ENCODE measurements at places on chromosomes 1 and 21.

DNA sequence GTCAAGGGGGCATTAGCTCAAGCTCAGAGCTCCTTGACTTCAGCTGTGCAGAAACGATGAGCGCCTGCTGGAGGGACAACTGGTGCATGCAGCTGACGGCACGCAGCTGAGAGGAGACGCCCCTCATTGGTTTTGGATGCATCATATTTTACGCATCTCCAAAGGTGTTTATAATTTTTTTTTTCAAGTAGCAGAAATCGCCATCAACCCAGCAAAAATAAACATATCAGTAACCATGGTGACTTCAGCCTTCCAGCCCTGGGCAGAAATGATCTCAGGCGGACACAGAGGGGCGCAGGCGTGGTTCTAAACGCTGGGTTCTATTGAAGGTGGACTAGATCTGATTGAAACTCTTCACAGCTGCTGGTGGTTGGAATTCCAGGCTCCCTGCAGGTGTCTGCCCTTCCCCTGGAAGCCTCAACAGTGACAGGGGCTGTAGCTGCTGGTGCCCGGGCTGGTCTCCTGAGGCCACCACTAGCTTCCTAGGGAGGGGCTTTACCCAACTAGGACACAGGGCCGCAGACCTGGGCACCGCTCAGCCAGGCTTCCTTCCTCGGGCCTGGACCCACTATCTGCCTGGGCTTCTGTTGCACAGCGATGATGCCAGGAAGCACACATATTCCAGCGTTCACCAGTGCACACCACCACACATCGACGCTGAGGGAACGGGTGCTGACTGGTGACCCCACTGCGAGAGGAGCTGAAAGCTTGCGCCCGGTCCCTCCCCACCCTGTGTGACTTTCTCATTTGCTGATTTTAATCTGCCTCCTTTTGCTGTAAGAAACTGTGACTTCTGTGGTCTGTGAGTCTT, 63.7 kb upstream of the ABCG1 start:
- no peak for DNase-seq

GRCh38 chr21:24514081-24514733, 1093.1 kb downstream of the MRPL39 start:
- no peak for DNase-seq

DNA sequence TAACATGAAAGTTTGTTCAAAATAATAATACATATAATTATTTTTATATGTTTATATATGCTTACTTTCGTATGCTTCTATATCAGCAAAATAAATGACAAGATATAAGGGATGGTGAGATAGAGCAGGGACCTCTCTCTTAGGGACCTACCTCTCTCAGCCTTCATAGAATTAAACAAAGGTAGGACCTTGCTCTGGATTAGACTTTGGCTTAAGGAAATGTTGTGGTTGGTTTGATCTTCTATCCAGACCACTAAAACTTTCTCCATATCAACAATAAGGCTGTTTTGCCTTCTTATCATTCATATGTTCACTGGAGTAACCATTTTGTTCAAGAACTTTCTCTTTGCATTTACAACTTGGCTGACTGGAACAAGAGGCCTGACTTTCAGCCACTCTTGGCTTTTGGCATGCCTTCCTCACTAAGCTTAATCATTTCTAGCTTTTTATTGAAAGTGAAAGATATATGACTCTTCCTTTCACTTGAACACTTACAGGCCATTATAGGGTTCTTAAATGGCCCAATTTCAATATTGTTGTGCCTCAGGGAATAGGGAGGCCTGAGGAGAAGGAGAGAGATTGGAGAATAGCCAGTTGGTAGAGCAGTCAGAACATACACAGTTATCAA, 14.4 kb downstream of the FRRS1 start:
- DNase-seq = no peak

DNA sequence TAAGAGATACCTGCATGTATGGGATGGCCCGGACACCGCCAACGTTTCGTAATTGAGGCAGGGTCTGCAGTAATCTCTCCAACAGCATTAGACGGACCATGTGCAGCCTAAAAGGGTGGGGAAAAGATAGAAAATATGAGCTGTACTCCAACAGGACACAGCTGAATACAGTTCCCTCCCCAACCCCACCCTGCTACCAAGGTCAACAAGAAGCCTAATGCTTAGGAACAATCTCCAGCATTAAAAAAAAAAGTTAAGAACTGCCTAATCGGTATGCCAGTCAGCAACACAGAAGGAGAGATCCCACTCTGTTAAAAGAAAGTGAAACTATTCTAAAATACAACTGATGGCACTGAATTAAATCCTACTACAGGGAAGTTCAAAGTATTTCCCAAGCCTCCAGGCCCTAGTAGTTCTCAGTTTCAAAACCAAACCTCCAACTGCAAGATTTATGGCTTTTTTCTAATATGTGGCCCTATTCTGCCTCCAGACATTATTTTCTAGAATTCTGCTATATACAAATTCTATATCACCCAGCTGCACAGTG, 81.0 kb downstream of the UBR4 start:
- DNase-seq = no peak

DNA sequence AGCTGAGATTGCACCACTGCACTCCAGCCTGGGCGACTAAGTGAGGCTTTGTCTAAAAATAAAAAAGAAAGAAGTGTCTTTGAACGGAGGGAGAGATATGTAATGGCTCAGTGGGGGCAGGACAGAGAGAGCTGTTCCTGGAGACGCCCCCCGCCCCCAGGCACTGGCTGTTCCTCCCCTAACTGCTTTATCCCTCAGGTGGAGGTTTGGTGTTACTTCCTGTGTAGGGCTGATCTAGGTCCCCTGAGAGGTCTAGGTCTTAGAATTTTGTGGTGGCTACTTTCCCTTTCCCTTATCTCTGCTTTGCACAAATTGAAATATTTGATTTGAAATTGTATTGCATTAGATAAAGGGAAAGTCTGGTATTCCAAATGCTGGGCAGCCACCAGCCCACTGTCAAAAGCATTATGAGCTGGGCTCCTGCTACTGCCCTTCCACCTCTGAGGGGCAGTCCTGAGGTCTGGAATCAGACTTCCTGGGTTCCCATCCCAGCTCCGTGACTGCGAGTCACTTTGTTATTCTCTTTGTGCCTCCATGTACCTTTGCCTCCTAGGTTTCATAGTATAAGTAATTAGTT, 134.8 kb upstream of the KIF26B start:
- DNase-seq = no peak

DNA sequence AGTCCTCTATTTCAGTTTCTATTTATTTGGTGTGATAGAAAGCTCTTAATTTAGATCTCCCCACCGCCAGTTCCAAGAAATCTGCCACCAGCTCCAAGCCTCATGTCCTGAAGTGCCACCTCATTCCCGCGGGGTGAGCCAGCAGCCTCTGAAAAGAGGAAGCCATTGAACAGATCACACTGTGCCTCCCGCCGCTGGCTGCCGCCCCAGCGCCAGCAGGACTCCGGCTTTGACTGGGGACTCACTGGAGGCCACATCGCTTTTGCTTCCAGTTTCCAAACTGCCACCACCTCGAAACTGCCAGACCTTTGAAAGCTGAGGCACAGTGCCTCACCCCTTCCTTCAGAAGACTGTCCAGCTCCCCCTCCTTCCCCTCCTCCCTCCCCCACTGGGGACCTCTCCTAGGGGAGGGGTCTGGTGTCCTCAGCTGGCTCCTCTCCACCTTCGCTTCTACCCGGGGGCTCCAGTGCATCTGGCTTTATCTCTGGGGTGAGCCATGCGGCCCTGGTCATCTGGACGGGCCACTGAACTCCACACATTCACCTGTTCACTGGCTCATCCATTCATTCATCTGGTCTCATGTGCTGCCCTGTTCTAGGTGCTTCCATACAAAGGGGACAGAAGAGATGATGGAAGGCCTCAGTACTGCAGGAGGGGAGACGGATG, 58.9 kb downstream of the VPS26C start:
- DNase-seq = no peak

- DNase-seq = no peak
Measured at GRCh38 chr1:208162903-208163302, 81.3 kb downstream of the PLXNA2 start.

GRCh38 chr1:74333244-74333643, 98.1 kb downstream of the TNNI3K start:
- no peak for DNase-seq

DNA sequence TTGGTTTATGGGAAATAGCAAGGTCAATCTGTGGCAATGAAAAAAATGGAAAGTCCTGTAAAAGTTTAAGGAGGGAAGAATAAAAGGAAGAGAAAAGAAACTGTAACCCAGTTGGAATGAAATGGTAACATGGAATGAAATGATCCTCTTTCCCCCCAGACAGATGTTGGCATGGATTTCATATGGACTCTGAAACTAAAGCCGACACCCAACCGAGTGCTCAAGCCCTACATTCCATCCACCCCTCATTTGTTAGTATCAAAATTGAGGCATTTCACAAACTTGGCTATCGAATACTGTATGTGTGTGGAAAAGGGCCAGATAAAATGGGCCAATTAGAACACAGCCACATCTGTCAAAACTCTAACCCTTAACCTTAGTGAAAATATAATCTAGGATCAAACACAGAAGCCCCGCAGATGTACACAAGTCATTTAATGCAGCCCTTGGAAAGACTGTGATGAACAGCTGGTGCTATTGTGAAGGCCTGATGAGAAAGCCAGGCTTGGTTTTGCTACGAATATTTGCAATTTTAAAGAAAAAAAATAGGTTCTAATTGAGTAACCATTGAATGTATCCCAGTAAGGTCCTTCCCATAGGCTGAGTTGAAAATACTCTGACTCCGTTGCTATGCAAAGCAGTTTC, 72.6 kb upstream of the RGL1 start:
- DNase-seq = no peak

- DNase-seq = no peak
Measured at GRCh38 chr1:232813760-232814159, 8.5 kb downstream of the MAP10 start.

GRCh38 chr1:201445310-201445709, 23.7 kb downstream of the PHLDA3 start:
- no peak for DNase-seq

GRCh38 chr1:241627453-241628259, 12.5 kb downstream of the CHML start:
- peak; percentile 55 for DNase-seq

GRCh38 chr1:112686417-112686816, 12.0 kb downstream of the MOV10 start:
- DNase-seq = no peak

DNA sequence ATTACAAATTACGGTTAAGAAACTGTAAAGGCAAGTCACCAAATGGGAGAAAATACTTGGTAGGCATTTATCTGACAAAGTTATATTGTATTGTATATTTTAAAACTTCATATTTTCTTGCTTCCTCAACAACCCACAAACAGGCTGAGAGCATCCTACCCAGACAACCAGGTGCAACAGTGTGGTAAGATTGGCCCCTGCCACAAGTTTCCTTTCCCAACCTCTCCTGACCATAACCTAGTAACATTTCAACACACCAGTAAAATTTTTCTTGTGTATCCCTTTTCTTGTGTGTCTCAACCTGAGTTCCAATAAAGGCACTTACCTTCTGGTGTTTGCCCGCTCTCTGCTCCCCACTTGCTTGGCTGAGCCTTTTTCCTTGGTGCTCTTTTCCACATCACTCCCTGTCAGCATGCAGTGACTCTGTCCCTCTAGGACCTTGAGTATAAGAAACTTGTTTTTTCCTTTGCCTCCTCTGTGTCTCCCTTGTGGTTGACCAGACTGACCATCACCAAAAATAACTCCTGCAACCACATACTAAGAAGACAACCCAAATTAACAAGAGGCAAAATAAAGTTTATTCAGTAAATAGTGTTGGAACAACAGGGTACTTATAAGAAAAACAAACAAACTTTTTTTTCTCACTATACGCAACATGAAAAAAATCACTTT, 40.9 kb downstream of the FCRL3 start:
- no peak for DNase-seq

- no peak for DNase-seq
Measured at GRCh38 chr21:28949318-28949717, 43.4 kb downstream of the LTN1 start.

DNA sequence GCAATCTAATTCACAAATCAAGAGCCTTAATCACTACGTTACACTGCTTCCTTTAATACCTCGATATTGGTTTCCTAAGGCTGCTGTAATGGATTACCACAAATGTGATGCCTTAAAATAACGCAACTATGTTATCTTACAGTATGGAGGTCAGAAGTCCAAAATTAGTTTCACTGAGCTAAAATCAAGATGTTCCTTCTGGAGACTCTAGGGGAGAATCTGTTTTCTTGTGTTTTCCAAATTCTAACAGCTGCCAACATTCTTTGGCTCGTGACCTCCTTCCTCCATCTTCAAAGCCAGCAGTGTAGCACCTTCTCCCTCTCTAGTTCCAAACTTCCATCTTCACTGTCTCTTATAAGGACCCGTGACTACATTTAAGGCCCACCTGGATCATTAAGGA, 335.0 kb upstream of the NFIA start:
- no peak for DNase-seq

DNA sequence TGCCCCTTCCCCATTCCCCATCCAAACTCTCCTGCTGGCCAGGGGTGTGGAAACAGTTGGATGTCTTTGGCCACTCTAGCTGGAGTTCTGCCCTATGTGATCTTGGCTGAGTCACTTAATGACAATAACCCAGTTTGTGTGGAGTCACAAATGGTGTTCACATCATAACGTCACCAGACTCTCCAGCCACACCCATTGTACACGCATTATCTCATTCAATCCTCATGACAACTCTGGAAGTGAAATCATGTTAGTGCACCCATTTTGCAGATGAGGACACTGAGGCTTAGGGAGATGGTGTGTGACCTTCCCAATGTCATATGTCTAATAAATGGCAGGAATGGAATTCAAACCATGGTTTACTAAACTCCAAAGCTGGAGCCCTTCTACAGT, 1.2 kb upstream of the CDA start:
- no peak for DNase-seq

DNA sequence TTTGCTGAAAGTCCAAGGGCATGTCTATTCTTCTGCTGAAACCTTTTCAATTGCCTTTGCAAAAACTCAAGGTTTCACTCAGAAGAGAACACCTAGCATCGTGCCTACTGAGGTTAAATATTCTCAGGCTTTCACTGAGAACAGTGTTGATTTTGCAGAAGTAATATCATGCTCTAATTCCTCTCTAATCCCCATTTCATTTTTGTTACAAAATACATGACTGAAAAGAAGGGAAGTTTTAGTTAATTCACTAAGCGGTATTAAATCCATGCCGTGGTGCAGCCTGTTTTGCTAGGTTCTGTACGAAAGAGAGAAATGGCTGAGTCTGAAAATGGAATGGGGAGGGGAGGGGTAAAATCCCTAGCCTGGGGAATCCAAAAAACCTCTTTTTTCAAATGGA, 163.2 kb upstream of the CAMK1G start:
- DNase-seq = no peak

DNA sequence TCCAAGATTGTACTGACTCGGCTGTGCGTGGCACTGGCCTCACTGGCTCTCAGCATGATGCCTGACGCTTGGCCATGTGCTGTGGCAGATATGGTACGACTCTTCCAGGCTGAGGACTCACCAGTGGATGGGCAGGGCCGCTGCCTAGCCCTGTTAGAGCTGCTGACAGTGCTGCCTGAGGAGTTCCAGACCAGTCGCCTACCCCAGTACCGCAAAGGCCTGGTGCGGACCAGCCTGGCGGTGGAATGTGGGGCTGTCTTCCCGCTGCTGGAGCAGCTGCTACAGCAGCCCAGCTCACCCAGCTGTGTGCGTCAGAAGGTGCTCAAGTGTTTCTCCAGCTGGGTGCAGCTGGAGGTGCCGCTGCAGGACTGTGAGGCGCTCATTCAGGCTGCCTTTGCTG, 2.9 kb downstream of the IPO13 start:
- no peak for DNase-seq
